ENCODE measurements at places on chromosomes 13 and 19.

DNA sequence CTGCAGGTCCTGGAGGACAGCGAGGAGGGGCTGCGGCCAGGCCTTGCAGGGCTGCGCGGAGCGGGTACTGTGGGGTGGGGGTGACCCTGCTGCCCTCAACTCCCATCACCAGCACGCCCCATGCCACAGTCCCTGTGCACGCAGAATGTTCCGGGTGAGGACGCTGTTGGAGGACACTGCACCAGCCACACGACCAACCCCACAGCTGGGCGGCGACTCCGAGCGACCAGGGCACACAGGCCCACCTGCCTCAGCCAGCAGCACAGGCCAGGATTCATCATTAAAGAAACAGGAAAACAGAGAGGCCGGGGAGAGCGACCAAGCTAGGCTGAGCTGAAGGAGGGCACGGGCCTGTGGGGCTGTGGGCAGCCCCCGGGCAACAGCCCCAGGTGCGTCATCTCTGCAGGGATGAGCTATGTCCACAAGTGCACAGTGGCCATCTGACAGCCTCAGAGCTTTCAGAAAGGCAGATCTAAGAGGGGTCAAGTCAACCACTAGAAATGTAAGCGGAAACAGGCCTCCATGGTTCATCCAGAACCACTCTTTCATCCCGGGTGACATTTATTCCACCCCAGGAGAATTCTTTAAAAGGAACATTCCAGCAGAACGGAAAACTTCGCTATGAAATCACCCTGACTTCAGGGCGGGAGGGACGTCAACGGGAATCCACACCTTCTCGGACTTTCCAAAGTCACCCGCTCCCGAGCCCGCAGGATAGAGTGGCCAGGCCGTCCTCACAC, 1.5 kb downstream of the GAS6 start:
- DNase-seq, result no peak

GRCh38 chr19:3664879-3665642, 35.2 kb downstream of the PIP5K1C start:
- DNase-seq, result no peak

- DNase-seq, result no peak
Observed at GRCh38 chr13:44523146-44524015, 52.7 kb downstream of the TSC22D1 start.

GRCh38 chr13:103067751-103068555, 1.7 kb upstream of the SLC10A2 start:
- DNase-seq, result no peak

DNA sequence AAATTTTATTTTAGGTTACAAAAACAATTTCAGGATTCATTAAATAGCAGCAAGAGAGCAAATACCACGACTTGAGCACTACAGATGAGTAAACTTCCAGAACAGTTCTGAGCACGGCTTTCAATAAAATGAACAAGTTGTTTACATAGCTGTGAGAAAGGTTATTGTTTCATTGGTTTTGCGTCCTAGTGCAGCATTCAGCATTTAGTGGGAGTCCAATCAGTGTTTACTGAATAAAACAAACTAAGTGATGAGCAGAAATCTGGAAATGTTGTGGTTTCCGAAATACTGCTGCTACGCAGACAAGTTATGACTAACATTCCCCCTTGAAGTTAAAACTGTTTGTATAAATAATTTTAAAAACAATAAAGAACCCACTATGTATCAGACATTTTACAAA, 251.5 kb upstream of the STARD13 start:
- DNase-seq, result no peak

GRCh38 chr13:33794576-33794975, 23.4 kb upstream of the RFC3 start:
- no peak for DNase-seq

DNA sequence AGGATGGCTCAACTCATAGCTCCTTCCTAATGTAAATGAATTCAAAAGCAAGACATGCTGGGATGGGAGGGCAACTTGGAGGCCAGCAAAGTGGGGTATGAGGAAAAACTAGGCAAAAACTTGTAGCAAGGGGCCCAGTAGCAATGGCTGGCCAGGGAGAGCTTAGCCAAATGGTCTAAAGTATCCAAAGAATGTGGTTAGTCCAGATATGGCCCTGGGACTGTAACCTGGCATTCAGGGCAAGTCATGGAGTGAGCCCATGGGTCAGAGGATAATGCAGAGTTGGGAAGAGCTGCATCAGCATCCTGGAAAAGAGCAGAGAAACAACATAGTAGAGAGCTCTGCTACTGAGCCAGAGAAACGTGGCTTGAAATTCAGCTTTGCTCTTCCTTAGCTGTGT, 191.7 kb downstream of the SUCLA2 start:
- DNase-seq, result no peak

- DNase-seq, result no peak
Observed at GRCh38 chr13:82739881-82740280, 1142.4 kb downstream of the SLITRK1 start.

GRCh38 chr19:11204943-11205349, 7.6 kb upstream of the KANK2 start:
- no peak for DNase-seq

GRCh38 chr19:57934820-57935665, at the start of gene ZNF418:
Gene ZNF418, minus strand, starts transcription at chr19:57935402. Its CDS starts 1,580 bp downstream, at chr19:57933822.
- peak; percentile 57 for DNase-seq

DNA sequence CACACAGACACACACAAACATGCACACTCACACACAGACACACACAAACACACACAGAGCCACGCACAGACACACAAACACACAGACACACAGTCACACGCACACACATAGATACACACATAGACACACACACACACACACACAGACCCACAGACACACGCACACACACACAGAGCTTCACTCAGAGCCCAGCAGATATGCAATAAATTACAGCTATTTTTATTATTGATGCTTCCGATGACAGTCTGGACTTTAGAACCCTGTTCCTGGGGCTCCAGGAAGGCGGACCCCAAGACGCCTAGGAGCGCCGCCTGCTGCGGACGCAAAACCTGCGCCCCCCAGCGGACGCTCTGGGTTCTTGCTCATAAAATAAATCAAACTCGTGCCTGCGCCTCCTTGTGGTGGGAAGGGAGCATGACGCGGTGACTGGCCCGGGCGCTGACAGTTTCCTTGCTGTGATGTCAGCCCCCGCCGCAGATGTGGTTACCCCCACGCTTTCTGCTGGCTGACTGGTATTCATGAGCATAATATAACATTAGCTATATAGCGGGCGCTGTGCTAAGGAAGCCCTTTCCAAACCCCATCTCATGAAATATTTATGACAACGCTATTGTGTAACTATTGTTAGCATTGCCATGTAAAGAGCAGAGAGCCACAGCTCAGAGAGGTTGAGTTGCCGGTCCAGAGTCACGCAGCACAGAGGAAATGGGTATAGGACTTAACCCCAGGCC, 64.4 kb upstream of the TM9SF2 start:
- DNase-seq, result peak; percentile 93

DNA sequence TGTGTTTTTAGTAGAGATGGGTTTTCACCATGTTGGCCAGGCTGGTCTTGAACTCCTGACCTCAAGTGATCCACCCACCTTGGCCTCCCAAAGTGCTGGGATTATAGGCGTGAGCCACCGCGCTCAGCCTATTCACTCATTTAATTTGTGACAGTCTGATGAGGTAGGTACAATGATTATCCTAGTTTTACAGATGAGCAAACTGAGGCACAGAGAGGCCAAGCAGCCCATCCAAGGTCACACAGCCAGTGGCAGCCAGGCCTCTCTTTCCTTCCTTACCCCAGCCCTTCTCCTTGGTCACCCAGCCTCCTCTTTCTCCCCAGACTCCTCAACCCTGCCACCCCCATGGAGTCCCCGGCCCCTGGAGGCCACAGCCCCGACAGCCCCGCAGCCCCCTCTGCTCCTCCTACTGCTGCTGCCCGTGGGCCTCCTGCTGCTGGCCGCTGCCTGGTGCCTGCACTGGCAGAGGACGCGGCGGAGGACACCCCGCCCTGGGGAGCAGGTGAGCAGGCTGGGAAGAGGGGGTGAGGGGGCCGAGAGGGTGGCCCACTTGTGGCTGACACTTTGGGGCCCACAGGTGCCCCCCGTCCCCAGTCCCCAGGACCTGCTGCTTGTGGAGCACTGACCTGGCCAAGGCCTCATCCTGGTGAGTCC, 6.1 kb downstream of the FLT3LG start:
- no peak for DNase-seq

- DNase-seq, result no peak
Observed at GRCh38 chr13:45940061-45940460, 88.5 kb upstream of the SIAH3 start.

DNA sequence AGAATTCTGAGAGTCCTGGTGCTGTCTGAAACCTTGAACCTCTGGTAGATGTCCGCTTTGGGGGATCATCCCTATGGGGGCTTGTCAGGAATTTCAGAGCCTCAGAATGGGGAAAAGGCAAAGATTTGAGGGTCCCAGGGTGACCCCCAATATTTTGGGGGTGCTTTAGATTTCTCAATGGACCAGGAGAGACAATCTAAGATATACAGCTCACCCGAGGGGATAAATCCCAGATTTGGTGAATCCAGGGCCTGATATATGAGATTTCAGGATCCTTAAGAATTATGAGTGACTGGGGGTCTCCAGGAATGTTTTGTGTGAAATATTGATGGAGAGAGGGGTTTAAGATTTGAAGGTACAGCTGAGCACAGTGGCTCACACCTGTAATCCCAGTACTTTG, 3.3 kb downstream of the CAPN12 start:
- no peak for DNase-seq

GRCh38 chr19:55118401-55118991, 1.1 kb upstream of the PPP1R12C start:
- DNase-seq, result peak; percentile 20

DNA sequence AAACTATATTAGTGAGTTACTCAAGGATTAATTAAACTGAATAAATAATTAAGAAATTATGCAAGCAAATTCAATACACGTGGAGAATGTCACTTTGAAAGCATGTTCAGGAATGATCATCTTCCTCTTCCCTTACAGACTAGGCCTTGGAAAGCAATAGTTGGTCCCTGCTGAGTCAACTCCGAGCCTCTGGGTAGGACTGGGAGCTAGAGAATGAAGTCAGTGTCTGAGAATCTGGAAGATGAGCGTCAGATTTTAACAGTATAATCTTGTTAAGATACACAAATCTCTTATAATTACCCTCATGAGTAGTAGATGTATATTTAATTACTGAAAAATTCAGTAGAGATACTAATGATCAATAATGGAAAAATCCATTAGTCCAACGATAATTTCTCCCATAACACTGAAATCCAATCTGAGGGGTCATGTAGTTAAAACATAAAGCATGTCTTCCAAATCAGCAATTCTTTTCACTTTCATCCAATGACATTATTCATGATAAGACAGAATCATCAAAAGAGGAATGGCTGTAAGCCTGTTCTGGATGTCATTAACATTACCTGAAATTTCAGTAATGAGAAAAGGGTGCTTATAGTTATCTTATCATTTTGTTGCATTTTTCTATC, 423.0 kb downstream of the DCT start:
- no peak for DNase-seq

- no peak for DNase-seq
Observed at GRCh38 chr13:46134961-46135522, 30.2 kb upstream of the CPB2 start.

DNA sequence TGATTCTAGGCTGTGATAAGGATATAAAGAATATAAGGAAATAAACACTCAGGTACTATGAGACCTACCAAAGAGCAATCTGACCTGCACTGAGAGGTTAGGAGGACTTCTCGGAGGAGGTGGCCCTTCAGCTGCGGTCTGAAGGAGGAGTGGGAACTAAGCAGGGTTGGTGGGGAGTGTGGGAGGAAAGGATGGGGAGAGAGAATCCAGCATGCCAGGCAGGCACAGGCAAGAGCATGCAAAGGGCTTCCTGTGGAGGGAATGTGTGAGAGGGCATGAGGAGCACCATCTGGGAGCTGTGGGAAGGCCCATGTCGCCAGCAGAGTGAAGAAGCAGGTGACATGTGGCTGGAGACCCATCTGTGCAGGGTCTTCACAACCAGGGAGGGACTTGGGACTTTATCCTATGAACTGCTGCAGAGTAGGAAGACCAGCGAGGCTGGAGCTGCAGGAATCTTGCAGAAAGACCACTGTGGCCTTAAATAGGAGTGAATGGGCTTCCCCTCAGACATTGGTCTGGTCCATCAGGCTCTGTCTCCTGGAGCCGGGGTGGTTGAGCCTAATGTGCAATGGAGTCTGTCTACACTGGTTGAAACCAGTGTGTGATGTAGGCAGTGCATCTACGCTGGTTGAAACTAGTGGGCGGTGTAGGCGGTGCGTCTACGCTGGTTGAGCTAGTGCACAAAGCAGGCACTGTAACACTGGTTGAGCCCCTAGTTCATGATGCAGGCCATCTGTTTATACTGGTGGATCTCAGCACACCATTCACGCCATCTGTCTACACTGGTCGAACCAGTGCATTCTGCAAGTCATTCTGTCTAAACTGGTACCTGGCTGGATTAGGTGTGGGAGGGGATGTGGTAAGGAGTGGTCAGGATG, 6.4 kb downstream of the CHST8 start:
- DNase-seq, result no peak

- DNase-seq, result no peak
Observed at GRCh38 chr13:113616991-113617749, 32.6 kb downstream of the TFDP1 start.

- no peak for DNase-seq
Observed at GRCh38 chr13:19181621-19182485, at the start of gene TUBA3C. Gene TUBA3C, minus strand, starts transcription at chr13:19181824. Its CDS starts 77 bp downstream, at chr13:19181747.

- no peak for DNase-seq
Observed at GRCh38 chr19:7307590-7308218, 13.5 kb upstream of the INSR start.

DNA sequence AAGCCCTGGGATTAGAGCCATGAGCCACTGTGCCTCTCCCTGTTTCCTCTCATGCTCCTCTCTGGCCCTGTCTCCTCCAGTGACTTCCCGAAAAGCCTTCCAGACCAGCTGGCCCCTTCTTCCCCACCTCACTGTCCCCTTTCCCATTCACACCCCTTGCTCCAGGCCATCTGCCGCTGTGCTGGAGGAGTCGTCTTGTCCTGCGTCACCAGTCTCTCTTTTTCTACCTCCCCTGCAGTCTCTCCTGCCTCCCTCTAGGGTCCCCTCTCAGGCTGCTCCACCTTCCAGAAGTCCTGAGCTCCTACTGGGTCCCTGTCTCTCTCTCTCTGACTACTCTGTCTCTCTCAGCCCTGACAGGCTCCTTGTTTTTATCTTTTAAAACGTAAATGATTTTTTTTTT, 5.3 kb upstream of the FFAR1 start:
- DNase-seq, result no peak

DNA sequence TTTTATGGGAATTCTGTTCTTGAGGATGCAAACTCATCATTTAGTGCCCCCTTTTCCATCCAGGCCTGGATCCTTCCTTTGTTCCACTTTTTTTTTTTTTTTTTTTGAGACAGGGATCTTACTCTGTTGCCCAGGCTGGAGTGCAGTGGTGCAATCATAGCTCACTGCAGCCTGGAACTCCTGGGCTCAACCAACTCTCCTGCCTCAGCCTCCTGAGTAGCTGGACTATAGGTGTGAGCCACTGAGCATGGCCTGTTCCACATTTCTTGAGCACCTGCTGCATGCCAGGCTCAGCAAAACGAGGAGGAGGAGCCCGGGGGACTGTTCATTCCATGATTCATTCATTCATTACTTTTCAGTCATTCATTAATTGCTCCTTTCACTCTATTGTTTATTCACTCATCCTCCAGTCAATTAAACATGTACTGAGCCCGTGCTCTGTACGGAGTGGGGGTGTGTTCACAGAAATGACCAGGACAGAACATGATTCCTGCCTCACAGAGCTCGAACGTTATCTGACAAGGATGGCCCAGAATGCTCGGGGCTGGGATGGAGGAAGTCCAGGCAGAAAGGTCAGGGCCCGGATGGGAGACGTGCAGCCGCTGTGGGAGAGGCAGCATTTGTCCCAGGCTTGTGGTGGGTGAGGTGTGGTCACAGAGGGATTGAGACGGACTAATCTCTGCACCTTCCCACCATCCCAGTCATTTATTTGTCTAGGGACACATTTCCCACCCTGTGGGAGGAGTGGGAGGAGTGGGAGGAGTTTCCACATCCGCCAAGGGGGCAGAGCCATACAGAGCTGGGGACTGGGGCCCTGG, 51.2 kb upstream of the SHKBP1 start:
- DNase-seq, result no peak
